ENCODE measurements at places on chromosomes 4 and X.

DNA sequence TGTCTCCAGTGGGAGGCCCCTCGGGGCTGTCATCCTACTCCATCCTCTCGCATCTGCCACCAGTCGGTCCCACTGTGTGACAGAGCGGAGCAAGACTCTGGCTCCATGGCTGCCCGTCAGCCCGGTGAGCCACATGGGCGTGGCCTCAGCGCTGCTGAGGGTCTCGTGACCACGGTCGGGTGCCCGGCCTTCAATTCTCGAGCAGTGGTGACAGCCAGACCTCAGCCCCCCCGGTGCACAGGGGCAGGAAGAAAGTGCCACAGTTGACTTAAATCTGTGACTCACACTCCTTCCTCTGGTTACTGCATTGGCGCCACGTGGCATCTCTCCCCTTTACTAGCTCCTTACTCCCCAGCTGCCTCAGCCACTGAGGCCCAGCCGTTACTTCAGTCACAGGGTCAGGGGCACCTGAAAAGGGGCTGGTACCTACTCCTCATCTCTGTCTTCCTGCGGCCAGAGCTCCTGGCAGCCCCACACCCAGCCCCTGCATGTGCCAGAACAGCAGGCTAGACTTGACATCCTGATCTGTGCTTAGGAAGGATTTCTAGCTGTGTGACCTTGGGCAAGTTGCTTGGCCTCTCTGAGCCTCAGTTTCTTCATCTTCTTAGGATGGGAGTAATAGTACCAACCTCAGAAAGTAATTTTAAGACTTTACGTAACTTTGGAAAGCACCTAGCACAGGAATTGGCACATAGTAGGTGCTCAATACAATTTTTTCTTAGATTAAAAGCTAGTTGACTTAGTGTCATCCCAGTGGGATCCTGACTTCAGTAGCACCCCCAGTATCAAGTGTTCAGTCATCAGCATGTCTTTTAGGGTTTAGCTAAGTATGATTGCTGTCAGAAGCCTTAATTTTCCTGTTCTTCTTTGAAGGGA, 66.1 kb downstream of the TNIP2 start:
- DNase-seq: no peak

DNA sequence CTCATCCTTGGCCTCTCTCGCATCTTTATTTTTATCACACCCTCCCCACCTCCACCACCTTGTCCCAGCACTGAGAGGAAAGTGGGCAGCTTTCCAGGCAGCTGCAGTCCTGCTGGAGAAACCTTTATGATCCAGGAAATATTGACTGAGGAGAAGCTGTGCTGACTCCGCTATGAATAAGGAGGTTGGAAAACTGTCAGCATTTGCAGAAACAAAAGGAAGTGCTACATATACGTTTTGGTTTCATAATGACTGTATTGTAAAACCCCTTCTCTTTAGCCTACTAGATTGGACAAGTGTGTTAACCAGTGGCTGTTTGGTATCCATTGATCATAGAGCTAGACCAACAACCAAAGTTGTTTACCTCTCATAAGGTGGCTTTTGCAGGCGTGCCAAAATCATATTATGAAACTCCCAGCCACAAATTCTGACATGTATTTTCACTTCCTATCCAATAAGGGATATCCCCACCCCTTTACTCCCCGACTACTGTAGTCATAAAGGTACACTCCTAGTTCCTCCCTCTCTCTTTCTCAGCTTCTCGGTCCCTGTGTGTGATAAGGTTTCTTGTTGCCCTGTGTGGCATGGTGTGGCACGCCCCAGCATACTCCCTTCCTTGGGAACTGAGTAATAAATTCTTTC, 88.4 kb downstream of the GPR143 start:
- no peak for DNase-seq

DNA sequence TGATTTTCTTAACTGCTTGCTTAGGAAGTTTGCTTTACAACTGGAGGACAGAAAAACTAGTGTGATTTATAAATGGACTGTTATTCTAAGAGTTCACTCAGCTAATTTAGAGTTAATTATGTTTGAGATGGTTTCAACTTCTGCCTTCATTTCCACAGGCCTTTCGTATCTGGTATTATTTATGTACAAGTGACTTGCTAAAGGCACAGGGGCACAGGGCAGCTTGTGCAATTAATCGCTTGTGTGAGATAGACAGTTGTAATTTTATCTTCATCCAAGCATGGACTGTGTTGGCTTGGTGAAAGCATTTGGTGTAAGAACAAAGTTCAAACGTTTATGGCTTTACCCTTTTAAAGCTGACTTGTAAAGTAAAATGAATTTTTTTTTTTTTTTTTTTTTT, 38.3 kb downstream of the GPAT3 start:
- DNase-seq: no peak

GRCh38 chr4:89531932-89532640, 224.5 kb upstream of the GPRIN3 start:
- no peak for DNase-seq

GRCh38 chr4:180539284-180539683, 1703.9 kb upstream of the TENM3 start:
- no peak for DNase-seq

GRCh38 chr4:127214931-127215330, 417.8 kb upstream of the INTU start:
- DNase-seq: no peak

GRCh38 chrX:7139202-7140081, 8.1 kb upstream of the STS start:
- no peak for DNase-seq

DNA sequence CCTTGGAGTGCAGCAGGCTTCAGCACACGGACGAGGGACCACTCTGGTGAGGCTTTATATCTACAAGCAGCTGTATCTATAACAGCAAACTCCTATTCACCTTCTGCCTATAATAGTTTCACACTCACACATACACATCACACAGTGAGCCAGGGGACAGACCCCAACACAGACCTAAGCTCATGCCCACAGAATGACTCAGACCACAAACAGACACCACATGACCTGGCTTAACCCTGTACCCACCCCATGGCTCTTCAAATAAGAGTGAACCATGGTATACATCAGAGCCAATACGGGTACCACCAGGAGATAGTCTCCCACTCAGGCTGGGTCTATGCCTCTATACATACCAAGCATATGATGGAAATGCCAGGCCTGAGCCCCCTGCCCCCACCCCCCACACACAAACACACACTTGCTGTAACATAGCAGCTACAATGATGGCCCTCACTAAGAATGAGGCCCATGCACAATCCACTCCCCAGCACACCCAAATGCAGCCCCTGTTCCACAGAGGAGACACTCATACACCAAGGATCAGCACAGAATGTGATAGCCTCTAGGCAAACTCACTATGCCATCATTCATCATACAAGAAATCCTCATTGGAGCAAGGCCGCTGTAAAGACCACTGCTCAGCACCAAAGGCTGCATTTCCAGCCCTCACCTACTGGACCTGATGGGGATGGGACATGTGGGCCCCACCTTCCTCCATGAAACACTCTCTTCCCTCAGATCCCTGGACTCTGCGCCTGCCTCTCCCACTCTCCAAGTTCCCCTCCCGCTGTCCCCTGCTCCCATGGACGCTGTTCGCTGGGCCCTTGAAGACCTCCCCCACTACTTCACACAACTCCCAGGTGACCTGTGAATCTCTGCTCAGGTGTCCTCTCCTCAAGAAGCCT, 62.1 kb upstream of the XIAP start:
- DNase-seq: no peak

- no peak for DNase-seq
These were observed 17.9 kb downstream of the LRBA start for GRCh38 chr4:150997141-150997540.

GRCh38 chr4:145912376-145912775, 26.2 kb downstream of the ZNF827 start:
- no peak for DNase-seq
